ENCODE measurements at places on chromosomes 12 and 14.

- peak; percentile 82 for DNase-seq
These were observed 259.6 kb downstream of the AKAP6 start for GRCh38 chr14:32588448-32589320.

- no peak for DNase-seq
These were observed 4.1 kb upstream of the FAM222A start for GRCh38 chr12:109709401-109709991.

- DNase-seq = peak; percentile 76
These were observed 33.0 kb downstream of the HIGD1C start for GRCh38 chr12:50985322-50985721.

GRCh38 chr12:89775063-89775985 lies 66.7 kb upstream of the ATP2B1 start:
- no peak for DNase-seq

GRCh38 chr14:101859538-101859902 lies 98.0 kb downstream of the PPP2R5C start:
- DNase-seq = no peak

- no peak for DNase-seq
These were observed 63.4 kb downstream of the GALNT4 start for GRCh38 chr12:89461190-89461589.

Measured in foreskin fibroblast (primary cell).